ENCODE measurements at places on chromosomes 11 and 22.

DNA sequence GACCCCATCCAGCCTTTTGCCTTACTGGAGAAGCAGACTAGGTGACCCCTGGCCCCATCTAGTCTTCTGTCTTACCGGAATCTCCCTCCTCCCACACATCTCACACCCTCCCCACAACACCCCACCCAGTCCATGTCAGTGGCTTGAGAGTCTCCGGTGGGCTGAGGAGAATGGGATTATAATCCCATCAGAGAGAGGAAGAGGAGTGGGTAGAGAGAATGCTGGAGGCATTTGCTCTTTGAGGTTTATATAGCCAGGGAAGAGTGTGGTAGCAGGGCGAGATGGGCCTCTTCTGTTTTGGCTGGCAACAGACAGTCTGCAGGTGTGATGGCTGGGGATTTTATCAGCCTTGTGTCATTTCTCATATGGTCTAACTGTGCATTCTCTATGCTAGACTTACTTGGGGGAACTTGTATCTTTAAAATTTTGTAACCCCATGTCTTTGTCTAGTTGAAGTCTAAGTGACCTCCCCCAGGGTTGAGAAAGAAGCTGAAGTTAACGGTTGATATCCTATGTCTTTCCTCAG lies 50.3 kb downstream of the GRAMD1B start:
- DNase-seq = no peak

GRCh38 chr11:121299417-121299816 lies 6.8 kb downstream of the SC5D start:
- DNase-seq = no peak

DNA sequence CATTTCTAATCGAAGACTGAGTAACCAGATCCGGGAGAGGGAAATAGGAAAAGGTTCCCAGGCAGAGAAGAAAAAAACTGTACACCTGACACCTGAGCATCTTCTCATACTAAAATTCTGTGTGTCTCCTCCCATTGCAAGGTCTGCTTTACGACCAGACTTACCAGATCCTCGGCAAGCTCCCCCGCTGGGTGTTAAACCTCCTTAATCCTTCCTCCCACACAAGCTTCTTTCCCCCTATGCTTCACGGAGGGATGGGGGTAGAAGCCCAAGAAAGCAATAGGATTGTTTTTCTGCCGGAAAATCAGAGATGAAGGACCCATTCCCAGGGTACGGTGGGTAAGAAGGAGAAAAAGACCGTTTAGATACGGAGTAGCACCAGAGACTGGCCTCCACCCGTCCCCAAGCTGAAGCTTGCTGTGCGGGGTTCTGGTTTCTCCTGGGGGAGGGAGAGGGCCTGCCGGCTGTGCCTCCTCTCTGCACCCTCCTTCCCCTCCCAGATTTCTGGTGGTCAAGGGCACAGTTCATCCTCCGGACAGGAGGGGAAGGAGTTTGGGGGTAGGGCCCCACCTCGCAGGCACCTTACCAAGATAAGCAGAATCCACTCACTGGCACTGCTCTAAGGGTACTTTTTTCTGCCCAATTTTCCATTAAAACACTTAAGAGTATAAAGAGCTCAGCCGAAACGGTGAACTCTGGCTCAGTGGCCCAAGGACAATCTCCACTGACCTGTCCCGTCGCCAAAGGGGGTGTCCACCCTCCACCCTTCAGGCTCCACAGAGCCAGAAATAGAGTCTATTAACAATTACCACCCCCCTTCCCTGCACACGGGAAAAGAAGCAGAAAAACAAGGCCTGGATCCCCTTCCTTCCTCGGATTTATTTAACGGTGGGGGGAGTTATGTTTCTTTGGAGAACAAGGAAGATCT lies 1.2 kb downstream of the TOB2 start:
- peak; percentile 39 for DNase-seq

DNA sequence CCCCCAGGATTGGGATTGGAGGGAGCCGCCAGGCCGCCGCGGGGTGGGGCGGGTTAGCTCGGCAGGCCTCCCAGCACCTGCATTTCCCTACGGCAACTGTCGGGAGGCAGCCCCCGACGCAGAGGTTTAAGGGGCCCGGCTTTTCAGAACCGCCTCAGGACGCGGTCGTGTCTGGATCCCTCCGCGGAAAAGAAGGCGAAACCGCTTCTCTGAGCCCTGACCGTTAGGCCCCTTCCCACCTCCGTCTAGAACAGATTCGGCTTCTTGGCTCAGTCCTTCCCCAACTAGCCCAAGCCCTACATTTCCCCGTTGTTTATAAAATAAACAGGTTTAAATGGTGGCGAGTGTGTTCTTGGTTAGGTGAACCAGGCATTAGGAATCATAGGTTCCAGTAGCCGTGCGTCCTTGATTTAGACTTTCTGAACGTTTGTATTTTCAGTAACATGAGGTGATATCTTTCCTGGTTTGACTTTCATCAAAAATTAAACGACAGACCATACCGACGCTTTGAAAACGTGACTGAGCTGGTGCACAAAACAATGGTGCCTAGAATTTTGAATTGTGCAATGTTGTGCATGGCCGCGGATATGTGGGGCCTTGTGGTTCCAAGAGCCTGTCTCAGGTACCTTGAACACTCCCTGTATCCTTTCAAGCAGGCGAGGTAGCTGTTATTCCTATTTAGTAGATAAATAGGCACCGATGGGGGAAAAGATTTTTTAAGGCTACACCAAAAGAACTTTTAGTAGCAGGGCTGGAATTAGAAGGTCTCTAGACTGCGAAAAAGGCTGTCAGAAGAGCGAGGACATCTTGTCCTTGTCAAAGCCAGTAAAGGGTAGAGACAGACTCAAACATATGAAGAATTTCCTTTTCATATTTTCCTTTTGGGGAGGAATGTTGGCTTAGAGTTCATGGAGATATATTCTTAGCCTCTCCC lies 1.2 kb upstream of the HSPA8 start:
- peak; percentile 60 for DNase-seq

DNA sequence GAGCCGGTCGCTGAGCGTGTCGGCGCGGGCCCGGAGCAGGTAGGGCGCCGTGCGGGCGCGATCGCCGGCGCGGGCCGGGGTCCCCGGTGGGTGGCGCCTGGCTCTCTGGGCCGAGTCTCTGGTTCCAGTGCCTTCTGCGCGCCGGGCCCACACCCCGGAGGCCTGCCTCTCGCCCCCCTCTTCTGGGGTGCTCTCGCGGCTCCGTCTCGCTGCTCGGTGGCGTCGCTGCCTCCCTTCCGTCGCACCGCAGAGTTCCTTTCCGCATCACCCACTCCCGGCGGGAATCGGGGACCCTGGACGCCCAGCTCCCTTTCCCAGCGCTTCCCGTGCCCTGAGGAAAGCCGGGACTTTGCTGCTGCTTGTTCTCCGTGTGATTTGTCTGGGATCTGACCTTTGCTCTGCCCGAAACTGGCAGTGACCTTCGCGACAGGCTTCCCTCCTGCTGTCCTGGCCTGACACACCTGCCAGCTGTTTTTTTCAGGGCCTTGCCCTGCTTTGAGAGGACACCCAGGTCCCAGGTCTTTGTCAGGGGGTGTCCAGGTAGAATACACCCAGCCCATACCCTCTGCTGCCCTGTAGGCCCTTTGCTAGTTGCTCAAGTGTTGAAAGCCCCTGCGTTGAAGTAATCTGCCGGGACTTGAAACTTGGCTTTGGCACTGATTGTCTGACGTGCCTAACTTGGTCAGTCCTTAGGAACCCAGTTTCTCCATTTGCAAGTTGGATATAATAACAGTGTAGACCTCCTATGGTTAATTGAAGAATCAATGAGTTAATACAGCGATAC lies 711 bp downstream of the FDX1 start:
- peak; percentile 18 for DNase-seq

GRCh38 chr11:15224466-15224865 lies 109.7 kb downstream of the INSC start:
- DNase-seq = no peak

GRCh38 chr11:2521081-2521732 lies 76.4 kb downstream of the KCNQ1 start:
- DNase-seq = no peak

DNA sequence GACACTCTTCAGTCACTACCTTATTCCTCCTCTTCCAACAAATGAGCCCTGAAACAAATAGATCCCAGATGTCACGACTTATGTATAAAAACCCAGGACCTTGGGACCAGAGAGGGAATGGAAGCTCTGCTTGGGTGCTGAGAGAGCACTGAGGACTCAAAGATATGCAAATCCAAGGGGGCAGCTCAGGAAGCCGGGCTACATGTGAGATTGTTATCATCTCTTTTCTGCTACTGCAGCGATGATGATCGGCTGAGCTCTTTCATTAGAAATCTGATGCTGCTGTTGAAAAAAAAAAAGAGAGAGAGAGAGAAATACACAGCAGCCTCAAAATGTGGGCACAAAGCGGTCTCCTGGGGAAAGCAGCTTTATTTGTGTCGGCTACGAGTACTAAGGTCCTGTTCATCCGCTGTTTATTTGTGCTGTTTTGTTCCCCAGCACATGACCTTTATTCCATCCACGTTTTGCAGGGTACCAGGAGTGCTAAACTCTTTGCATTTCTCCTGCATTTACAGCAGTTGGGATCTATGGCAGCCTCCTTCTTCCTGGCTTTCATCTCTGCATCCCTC lies 120.2 kb downstream of the TRIM29 start:
- no peak for DNase-seq

DNA sequence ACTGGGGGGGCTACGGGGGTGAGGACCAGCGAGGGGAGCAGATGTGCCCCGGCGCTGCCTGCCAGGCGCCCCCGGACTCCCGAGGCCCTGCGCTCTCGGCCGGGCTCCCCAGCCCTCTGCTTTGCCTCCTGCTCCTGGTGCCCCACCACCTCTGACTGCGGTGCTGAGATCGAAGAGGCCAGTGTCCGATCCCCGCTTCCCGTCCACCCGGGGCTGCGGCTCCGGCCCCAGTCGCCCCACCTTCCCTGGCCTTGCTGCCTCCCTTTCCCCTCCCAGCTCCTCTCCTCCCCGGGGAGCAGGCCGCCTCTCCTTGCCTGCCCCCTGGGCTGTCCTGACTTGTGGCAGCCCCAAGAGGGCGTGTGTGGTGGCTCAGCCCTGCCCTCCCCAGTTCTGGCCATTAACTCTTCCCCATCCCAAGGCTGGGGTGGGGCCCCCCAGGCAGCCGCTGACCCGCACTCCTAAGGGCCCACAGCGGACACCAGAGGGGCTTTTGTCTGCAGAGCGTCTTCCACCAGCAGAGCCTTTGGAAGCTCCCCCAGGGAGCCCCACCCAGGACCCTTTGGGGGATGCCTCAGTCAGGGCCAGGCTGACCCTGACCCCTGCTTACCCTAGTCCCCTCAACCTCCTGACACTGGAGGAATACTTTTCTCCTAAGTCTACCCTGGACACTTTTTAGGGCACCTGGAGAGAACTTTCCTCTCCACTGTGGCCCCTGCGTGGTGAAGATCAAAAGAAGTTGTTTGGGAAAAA lies 16.6 kb downstream of the RTN4RL2 start:
- DNase-seq = no peak

- DNase-seq = no peak
These were observed 14.4 kb downstream of the IL18BP start for GRCh38 chr11:72012897-72013721.

DNA sequence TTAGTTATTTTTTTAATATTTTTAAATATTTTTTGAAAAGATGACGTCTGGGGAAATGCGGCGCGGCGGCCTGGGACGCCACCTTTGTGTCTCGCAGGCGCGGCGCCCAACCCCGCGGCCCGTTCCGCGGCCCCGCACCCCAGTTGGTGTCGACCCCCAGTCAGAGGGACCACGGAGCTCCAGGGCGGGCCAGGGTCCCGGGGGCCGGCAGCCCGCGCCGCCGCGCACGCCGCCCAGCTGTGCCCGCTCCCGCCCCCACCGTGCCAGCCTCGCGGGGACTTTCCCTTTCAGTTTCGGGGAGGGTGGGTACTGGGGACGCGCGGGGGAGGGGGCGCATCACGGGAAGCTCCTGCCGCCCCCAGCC lies 1.6 kb downstream of the CCND1 start:
- peak; percentile 47 for DNase-seq

DNA sequence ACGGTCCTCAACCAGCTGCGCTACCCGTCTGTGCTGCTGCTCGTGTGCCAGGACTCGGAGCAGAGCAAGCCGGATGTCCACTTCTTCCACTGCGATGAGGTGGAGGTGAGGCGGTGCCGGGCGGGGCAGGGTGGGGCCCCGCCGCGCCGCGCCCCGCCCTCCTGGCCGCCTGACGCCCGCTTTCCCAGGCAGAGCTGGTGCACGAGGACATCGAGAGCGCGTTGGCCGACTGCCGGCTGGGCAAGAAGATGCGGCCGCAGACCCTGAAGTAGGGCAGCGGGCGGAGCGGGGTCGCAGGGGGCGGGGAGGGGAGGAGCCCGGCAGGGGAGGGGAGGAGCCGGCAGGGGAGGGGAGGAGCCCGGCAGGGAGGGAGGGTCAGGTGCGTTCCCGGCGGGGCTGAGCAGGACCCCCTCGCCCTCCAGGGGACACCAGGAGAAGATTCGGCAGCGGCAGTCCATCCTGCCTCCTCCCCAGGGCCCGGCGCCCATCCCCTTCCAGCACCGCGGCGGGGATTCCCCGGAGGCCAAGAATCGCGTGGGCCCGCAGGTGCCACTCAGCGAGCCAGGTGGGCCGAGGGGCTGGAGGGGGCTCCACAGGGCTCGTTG lies 14.7 kb downstream of the EPS8L2 start:
- DNase-seq = peak; percentile 36

DNA sequence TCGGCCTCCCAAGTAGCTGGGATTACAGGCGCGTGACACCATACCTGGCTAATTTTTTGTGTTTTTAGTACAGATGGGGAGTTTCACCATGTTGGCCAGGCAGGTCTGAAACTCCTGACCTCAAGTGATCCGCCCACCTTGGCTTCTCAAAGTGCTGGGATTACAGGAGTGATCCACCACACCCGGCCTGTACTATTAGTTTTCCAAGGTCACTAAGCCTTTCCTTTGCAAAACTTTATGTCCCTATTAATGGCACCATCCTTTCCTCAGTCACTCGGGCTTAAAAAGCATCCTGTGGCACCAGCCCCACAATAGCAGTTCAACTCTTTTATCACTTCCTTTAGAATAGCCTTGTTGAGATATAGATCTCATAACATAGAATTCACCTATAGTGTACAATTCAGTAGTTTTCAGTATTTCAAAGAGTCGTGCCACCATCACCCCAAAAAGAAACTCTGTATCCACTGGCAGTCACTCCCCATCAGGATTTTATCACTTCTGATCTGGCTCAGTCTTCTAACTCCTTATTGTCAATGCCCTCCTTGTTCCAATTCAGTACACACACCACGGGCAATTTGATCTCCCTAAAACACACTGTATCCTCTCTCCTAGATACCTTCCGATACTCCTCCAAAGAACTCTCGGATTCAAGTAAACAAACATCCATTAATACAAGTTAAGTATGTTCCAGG lies 921 bp upstream of the BCL2L13 start:
- no peak for DNase-seq

DNA sequence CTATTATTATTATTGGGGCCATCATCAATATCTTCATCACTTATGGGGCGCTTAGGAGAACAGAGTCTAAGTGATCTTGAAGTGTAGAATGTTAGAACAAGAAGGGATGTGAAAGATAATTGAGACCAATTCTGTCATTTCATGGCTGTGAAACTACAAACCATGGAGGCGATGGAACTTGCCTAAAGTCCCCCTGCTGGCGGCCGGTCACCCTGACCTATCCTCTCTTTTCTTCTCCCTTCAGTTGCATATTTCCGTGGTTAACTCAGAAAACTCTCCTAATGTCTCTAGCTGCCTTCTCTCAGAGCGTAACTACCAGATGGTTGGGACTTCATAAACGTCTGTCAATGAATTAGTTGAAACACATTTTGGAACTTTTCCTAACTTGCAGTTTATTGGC lies 6.6 kb upstream of the OR4B1 start:
- no peak for DNase-seq

- no peak for DNase-seq
These were observed 33.4 kb downstream of the KCNQ1OT1 start for GRCh38 chr11:2666401-2666741.

All from CD4-positive, alpha-beta T cell treated with Interleukin-12 subunit alpha and Interleukin-12 subunit beta, for 1 hour (primary cell).